ENCODE measurements at places on chromosomes 1 and 21. TPM values are rescaled to one million over a fixed set of nuclear protein-coding genes. Genes with fewer than 3 reads are reported as not detected.

DNA sequence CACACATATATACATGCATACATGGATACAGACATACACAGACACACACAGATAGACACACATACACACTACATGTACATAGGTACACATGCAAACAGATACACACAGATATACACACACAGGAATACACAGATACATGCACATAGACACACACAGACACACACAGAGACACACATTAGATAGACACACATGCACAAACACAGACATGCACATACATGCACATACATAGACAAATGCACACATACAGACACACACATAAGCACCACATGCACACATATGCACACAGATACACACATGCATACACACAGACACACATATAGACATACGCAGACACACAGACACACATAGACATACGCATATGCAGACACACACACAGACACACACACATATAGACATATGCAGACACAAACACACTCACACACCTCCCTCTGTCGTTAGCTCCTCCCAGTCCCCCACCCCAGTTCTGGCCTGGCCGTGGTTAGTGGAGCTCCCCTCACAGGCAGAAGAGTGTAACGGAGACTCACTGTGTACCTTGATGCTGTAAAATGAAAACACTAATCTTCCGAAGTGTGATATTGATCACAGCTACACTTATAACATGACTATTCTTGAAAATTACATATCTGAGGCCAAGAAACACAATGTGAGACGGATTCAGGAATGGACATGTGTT, 7.6 kb downstream of the UBASH3A start:
- no peak for DNase-seq

DNA sequence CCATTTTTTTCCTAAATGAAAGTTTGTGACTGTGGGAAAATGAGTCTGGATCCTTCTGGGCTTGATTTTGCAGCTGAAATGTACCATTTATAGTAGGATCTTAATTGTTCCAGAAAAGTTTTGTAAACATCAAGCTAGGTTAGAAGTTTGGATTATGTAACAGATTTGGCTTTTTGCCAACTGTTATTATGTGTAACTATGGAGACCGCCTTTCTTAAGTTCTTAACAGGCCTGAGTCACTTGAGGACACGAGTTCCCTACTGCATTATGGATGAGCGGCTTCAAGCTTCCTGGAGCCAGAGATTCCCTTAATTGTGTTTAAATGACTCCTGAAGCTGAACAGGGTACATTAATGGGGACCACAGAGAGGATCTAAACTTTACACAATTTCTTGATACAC, 22.2 kb downstream of the SLC25A33 start:
- DNase-seq: peak; percentile 85

- no peak for DNase-seq
Observed at GRCh38 chr1:88466899-88467580, 217.0 kb upstream of the PKN2 start.

GRCh38 chr1:22288593-22289241, 145.8 kb upstream of the WNT4 start:
- DNase-seq: no peak

DNA sequence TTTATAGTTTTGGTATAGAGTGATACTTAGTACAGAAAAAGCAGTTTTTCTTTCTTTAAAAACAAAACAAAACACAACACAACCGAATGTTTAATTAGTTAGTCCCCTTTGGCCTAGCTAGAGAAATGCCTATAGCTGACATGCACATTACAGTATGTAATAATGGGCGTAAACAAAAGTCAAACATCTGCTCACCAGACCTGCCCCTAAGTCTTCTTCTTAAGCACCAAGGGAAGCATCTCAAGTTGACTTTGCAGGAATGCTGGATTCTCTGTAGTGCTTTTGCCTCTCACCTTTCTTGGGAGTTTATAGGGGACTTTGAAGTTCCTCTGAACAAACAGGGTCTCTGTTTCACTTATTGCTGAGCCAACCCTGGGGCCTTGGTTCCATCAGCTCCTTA, 143.7 kb downstream of the TM2D1 start:
- no peak for DNase-seq

DNA sequence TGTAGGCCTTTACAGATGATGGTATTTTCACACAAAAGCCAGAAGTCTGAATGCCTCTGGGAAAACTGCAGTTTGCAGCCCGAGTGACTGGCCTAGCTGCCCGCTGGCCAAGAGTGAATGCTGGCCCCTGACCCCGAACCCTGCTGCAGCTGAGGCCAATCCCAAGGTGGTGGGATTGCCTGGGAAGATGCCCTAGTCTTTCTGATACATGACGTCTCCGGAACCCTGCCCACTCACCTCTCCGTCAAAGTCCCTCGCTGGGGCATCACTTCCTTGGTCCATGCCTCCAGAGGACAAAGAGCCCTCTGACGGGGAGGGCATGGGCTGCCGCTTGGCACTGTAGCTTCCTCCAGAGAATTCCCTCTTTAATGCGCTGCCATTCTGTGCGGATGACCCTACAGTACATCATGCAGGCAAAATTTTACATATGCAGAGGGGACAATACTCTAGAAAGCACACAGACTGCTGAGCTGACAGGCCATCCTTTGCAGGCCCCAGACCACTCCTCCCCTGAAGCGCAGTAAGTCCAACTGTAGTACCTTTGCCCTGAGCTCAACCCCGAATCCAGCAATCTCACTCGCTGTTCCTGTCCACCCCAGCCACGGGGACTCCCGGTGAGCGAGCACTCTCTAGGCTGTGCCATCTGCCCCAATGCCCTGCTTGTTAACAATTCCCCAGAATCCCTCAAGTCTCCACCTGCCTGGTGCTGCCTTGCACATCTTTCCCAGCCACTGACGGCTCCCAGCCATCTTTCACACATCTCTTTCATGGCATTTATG, 54.7 kb downstream of the COQ8A start:
- no peak for DNase-seq

DNA sequence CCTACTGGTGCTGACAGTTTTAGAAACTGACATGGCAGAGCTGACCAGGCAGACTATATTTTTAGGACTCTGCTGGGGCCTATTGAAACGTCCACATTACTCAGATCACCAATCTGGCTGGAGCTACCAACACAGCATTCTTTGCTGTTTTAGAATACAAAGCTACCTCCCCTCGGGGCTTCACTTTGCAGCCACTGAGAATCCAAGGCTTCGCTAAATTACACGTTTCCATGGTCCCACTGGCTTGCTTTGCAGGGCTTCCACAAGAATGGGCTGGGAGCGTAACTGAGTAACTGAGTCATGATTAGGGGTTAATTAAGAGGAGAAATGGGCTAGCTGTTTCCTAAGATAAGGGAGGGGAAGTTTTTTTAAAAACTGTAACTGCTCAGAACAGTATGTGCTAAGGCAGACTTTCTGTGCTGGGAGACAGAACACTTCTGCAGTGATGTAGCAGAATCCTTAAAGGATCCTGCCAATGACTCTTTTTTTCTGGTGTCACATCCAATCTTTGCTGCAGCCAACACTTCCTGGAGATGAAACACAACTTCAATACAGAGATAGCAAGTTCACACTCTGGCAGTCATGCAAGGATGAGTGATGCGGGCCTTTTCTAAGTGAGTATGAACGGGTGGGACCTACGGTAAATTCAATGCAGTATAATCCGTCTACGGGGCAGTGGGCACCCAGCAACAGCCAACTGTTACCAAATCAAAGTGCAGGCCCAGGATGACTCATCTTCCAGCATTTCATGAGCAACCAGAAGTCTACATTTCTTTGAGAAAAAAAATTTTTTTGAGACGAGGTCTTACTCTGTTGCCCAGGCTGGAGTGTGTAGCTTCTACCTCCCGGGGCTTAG, 21.5 kb downstream of the NDUFS5 start:
- DNase-seq: peak; percentile 15

Gene LDLRAD1
- total RNA-seq: not detected
